ENCODE measurements at places on chromosomes 3 and 15. TPM values are rescaled to one million over a fixed set of nuclear protein-coding genes. Genes with fewer than 3 reads are reported as not detected.

DNA sequence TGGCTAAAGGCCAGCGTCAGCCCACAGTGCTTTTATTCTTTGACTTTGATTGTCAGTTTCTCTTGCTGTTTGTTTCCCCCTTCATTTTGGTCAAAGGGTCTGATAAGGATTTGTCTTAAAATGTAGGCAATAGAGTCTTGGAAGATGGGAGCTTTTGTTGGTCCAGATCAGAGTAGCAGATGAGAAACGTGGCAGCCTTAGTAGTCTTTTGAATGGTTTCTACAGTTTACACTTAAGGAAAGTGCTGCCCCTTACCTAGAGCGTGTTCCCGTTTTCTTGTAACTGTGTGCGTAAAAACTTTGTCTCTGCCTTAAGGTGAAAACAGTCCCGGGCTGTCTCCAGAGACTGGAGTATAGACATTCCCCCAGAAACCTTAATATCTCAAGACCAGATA, 630 bp downstream of the LXN start:
- no peak for DNase-seq

DNA sequence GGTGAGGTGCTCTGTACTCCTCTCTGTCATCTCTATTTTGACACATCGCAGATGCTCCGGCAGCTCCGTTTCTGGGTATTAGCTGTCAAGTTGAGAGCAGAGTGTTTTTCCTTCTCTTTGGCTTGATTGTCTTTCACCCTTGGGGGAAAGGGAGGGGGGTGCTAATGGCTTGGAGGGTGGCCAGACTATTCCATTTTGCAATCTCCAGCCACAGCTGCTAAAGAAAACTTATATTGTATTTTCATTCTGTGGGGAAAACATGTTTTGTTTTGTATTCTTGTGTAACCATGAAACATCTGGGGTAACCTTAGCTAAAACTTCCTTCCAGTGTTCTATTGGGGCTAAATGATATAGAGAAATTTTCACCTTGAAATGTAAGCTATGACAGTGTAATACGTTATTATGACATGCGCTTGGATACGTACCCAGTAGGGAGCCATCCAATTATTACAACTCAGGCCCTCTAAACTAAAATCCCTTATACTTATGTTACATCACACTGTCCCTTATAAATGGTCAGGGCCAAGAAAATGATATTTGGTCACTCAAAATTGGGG, 14.0 kb upstream of the LARP6 start:
- no peak for DNase-seq

DNA sequence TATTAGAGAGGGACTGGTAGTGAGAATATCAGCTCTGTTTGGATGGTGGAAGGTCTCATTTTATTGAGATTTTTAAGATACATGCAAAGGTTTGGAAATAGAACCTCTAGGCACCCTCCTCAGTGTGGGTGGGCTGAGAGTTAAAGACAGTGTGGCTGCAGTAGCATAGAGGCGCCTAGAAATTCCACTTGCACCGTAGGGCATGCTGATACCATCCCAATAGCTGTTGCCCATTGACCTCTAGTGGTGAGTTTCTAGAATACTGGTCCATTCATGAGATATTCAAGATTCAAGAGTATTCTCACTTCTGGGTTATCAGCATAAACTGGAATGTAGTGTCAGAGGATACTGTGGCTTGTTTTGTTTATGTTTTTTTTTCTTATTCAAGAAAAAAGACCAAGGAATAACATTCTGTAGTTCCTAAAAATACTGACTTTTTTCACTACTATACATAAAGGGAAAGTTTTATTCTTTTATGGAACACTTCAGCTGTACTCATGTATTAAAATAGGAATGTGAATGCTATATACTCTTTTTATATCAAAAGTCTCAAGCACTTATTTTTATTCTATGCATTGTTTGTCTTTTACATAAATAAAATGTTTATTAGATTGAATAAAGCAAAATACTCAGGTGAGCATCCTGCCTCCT, 87.2 kb downstream of the TGFBR2 start:
- DNase-seq = peak; percentile 71

DNA sequence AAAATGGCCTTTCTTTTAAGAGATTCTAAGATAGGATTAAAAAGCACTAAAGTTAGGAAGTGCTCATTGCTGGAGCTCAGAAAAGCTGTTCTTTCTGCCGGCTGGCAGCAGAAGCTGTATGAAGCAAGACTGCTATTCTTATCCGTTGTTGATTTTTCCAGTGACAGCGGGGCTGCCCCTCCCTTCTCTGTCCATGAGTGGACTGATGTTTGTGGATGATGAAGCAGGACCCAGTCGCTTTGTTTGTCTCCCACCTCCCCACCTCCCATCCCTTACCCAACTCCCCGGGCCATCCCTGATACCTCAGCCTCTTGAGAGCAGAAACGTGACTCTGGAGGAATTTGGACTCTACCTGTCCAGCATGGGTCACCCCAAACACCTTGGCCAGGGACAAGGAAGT, 10.3 kb upstream of the MUSTN1 start:
- no peak for DNase-seq

DNA sequence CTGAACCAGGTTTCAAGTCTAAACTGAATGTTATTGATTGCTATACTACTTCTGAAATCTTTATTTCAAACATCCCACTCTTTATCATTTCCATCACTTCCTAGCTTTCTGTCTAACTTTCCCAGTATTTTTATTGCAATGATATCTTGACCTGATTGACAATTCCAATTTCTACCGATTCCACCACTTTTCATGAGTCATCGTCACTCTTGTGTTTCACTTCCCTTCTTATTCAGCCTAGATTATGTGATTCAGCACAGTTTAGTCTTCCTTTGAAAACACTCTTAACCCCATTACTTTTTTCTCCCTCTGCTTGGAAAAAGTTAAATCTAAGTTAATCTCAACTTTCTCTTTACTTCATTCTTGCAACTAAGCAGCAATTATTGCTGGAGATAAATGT, 62.6 kb downstream of the SLC7A14 start:
- no peak for DNase-seq

Gene ZDHHC19
- total RNA-seq = not detected

DNA sequence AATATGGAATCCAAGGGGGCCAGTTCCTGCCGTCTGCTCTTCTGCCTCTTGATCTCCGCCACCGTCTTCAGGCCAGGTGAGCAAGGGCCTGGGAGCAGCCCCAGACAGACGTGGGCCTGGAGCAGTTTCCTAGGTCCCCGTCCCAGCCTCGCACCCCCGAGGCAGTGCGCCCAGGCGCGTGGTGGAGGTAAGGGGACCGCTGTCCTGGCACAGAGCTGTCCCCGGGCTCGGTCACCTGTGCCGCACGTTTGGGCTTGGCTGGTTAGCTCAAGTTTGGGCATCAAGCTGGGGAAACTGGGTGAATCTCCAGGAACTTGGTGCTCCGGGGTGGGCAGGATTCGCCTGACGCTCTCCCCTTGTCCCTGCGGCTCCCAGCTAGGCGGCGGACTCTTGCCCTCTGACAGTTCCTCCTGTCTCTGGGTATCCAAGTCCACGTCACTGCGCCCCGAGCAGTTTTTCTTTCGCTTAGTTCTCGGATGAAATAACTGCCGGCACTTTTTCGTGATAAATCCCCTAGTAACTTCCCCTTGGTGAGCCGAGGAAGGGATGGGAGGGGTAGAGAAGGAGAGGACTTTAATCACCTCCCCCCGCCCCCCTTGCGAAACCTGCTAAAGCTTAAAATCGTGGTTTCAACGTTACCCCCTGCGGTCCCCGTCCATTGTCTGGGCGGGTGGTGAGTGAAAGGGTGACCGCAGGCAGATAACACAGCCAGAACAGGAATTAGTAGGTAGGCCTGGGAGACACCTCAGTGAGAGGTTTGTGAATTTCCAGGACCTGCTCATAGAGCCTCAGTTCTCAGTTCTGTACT, 901 bp downstream of the ALCAM start:
- DNase-seq = peak; percentile 48

DNA sequence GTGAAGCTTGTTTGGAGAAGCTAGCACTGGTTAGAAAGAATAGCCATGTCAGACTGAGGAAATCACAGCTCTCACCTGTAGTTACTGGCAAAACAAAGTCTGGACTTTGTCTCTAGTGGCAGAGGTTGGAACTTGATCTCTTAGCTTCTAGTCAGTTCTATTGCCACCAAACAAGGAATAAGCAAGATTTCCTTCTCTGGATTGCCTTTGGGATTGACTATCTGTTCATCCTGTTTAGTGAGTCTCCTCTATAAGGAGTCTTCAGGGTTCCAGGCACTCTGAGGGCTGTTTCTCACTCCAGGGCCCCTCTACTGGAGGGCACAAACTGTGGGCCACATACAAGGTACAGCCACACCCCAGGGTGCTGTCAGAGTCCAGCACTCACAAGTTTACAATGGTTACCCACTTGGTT, 426.6 kb upstream of the THBS1 start:
- peak; percentile 87 for DNase-seq

Gene GOLGA8O
- total RNA-seq = not detected

GRCh38 chr15:98805434-98806274, 157.3 kb downstream of the IGF1R start:
- DNase-seq = peak; percentile 73

Gene BBX
- total RNA-seq = 27.2 TPM

GRCh38 chr3:101836652-101837598, 12.4 kb upstream of the NFKBIZ start:
- peak; percentile 61 for DNase-seq

- DNase-seq = no peak
These were observed 38.6 kb downstream of the CCDC80 start for GRCh38 chr3:112602217-112602838.

GRCh38 chr3:127691974-127692373, 19.2 kb downstream of the ABTB1 start:
- no peak for DNase-seq

GRCh38 chr3:126049289-126050049, 34.5 kb downstream of the SLC41A3 start:
- no peak for DNase-seq

GRCh38 chr3:181454451-181455027, 257.2 kb upstream of the SOX2 start:
- DNase-seq = no peak

- DNase-seq = no peak
These were observed 52.4 kb downstream of the ONECUT1 start for GRCh38 chr15:52737720-52738119.

Gene CHL1
- total RNA-seq = not detected

DNA sequence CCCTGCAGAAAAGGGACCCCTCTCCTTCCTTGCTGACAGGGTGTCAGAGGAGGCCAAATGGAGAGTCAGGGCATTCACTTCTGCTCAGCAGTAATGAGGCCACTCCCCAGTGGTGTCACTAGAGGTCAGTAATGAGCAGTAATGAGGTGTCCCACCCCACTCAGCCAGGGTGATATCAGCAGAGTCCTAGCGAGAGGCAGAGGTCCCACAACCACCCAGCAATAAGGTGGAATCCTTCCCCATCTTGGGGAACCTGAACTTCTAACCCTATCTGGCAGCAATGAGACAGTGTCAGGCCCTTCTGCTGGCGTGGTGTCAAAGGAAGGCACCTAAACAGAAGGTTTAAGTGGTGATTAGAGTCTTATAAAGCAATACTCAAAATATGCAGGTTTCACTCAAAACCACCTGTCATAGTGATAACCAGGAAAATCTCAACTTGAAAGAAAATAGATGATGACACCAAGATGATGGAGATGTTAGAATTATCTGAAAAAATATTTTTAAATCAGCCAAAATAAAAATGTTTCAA, 12.9 kb downstream of the OCA2 start:
- peak; percentile 79 for DNase-seq

DNA sequence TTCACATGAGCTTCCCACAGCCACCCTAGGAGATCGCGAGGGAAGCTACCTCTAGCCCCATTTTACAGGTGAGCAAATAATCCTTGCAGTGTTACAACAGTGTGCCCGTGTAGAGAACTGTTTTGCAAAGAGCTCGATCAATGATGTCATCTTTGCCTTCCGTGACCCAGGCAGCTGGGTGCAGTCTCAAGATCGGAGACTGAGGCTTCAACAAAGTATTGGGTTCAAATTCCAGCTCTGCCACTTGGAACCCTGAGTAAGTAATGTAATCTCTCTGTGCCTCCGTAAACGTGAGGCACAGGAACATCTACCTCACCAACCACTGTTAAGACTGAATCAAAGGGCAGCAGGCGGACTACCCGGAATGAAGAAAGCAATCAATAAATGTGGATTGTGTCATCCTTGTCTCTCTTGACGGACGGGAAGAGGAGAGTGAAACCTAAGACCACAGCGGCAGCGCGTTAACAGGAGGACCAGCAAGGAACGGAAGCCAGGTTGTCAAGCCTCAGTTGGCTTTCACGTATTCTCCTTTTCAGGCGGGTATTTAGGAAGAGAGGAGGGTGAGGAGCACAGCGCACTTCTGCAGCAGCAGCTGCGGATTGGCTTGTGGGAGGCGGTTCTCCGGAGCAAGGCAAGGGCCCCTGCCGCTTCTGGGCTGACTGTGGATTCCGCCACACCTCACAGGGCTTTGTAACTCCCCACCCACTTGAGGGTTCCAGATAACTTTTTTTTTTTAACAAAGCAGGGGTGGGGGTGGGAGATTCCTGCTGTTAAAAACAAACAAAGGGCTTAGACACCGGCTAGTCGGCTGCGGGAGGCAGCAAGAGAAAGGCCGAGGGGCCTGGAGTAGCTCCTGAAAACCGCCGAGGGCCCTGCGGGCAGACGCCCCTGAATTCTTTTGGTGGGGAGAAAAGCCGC, 1.5 kb upstream of the SMAD3 start:
- DNase-seq = peak; percentile 88

GRCh38 chr3:52119099-52119498, 35.1 kb downstream of the POC1A start:
- DNase-seq = no peak

Gene FBXO40
- total RNA-seq = not detected

DNA sequence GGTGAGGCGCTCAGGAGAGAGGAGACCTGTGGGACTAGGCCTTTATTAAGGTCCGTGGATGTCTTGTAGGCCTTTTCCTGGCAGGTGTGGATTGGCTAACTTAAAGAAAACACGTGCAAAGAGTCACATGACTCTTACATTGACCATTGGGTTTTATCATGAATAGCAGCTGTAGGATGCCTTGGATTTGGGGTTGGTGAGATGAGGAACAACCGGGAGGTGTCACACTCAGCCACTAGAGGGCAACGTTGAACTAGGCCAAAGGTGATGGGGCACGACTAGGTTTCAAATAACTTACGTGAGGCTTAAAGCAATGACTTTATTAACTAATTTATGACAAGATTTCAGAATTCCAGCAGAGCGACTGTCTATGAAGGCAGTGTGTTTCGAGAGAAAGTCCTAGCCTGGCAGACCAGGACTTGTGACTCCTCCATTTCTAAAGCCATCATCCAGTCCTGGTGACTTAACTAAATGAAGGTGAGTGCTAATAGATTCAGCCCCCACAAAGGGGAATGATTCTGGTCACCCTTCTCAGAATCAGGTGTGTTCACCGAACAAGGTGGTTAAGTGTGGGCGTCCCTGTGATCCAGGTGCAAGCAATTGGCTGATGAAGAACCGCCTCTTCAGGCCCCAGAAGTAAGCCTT, 345.6 kb downstream of the MCTP2 start:
- DNase-seq = peak; percentile 54

All from HT-29 (cell line).